GM12891 (cell line): ENCODE measurements at places on chromosomes 6 and 20.

GRCh38 chr6:35064757-35065440 lies 76.2 kb downstream of the TCP11 start:
- no peak for DNase-seq

GRCh38 chr6:123640567-123641187 lies 3.9 kb upstream of the TRDN start:
- no peak for DNase-seq

DNA sequence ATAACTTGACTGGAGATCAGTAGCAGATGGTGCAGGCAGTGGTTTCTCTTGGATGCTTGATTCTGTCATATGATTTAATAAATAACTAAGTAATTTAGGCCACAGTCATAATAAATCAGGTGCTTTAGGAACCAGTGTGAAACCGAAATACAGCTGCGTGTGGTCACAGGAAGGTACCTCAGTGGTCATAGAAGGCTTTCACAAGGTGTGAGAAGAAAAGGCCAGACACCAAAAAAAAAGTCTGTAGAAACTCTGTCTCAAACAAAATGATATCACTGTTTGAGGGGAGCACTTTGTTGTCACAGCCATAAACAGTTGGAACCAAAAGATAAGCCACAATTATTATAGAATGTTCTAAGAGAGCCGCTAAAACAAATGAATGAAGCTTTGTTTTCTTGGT lies 56.5 kb downstream of the ARMC2 start:
- DNase-seq, result no peak

GRCh38 chr6:136994782-136995181 lies 50.0 kb downstream of the IL20RA start:
- no peak for DNase-seq

DNA sequence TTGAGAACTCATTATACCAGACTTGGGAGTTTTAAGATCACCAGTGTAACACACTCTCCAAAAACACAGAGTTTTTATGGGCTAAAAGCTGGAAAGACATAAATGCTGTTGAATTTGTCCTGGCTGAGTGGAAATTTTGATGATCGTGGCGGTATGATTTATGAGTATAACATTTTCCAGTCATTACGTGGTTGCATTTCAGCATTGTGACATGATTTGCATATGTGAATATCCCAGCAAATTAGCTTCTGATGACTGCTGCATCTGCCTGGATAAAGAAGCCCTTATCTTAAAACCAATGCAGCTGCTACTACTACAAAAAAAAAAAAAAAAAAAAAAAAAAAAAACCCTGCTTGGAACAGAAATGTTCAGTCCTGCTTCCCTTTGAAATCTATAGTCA lies 850.9 kb downstream of the TFAP2A start:
- DNase-seq, result no peak

DNA sequence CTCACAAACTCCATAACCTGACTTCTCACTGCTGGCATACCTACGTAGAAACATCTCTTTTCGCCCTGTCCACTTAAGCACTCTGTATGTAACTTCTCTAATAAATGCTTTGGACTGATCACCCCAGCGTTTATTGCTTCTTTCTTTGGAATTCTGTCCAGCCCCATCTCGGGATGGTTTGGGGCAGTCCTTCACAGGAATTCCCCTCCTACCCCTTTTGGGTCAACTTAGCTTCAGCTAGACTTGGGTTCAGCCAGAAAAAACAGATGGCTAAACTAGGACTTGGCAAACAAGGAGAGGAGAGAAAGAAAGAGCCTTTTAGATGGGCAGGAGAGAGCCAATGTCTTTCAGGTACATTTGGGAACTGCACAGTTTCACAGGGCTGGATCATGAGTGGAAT lies 3.9 kb upstream of the LTV1 start:
- no peak for DNase-seq

- no peak for DNase-seq
Measured at GRCh38 chr6:168261234-168261633, 58.3 kb downstream of the DACT2 start.

GRCh38 chr6:141956868-141957267 lies 175.9 kb upstream of the GJE1 start:
- no peak for DNase-seq

- no peak for DNase-seq
Measured at GRCh38 chr6:118953391-118953790, 18.4 kb upstream of the MCM9 start.

- no peak for DNase-seq
Measured at GRCh38 chr6:90758741-90759140, 171.9 kb upstream of the MAP3K7 start.

DNA sequence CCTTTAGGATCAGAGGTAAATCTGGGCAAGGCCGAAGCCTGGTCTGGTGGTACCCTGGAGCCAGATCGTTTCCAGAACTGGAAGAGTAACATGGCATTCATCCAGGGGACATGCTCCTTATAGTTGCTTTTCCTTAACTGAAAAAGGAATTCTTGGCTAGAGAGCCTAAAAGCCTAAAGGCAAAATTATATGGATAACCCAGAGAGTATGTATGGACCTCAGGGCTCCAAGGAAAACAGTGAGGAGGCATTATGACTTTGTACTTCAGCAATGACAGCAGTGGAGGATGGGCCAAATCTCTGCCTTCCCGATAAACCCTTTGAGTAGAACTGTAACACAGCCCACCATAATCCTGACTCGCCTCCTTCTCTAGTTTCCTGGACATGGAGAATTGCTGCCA lies 29.3 kb downstream of the ARHGAP18 start:
- DNase-seq, result no peak

GRCh38 chr6:159809149-159809548 lies 9.1 kb downstream of the PNLDC1 start:
- DNase-seq, result no peak

DNA sequence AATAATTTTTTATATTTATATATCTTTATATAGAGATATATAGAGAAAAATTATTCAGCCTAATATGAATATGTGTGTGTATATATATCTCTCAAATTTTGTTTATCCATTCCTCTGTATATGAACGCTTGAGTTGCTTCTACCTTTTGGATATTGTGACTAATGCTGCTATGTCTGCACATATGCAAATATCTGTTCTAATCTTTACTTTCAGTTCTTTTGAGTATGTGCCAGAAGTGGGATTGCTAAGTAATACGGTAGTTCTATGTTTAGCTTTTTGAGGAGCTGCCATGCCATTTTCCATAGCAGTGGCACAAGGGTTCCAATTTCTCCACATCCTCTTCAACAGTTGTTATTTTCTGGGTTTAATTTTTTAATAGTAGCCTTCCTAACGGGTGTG lies 72.8 kb upstream of the CEP85L start:
- DNase-seq, result no peak

GRCh38 chr6:131398176-131398575 lies 174.8 kb upstream of the ARG1 start:
- DNase-seq, result no peak

DNA sequence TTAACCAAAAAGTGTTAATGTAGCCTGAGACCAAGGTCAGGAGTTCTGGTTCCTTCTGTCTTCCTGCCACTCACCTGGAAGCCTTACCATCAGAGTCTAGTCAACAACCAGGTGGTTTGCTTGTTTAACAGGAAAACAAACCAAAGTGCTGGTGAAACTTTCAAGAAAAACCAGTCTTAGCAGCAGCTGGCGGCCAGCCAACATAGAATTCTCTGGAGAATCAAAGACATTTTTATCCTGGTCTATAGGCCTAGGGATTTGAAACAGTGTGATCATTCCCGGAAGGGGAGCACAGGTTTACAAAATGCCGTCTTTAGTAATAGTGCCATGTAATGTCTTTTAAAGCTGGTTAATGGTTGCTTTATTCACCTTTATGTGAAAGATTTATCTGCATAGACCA lies 146.6 kb upstream of the AKIRIN2 start:
- no peak for DNase-seq

DNA sequence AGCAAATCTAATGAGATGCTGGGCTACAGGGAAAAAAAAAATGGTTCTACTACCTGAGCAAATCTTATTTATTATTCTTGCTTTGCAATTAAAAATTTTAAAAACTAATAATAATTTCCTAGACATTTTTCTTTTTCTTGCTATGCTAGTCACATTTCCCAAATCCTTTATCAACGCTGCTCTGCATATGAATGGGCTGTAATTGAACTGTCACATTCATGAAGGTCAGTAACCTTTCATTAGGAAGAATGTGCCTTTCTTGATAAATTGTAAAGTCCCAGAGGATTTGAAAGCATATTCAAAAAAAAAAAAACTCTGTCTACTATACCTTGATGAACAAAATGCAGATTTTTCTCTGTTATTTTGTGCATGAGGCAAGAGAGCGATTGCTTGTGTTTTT lies 538.7 kb upstream of the ID4 start:
- DNase-seq, result no peak

DNA sequence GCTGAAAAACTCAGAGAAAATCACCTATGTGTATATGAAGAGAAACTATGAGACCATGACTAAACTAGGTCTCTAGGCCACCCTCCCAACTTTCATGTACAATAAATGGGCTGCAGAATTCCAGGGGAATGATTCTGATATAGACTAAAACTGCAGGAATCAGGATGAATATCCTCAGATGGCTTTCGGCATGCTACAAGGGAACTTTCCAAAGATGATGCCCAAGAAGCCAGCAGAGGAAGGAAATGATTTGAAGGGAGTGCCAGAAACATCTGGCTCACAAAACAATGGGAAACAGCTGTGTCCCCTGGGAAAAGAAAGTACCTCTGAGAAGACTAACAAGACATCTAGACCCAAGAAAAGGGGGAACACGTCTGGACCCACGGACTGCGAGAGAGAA lies 41.1 kb downstream of the PLN start:
- no peak for DNase-seq

DNA sequence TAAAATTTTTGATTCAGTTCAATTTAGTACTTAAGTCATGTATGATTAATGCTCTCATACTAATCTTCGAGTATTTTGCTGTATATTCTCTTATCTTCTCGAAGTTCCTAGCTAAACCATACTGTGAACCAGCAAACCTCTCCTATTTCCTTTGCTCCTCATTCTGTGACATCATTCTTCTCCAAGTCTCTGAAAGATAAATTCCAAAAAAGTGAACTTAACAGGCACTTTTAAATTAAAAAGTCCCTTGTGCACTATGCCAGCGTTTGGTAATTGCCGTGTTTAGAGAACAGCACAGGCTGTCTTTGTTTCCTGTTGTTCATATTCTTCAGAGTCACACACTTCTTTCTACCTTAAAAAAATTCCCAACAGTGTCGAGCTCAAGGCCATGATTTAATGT lies 188.4 kb upstream of the PHACTR1 start:
- no peak for DNase-seq

DNA sequence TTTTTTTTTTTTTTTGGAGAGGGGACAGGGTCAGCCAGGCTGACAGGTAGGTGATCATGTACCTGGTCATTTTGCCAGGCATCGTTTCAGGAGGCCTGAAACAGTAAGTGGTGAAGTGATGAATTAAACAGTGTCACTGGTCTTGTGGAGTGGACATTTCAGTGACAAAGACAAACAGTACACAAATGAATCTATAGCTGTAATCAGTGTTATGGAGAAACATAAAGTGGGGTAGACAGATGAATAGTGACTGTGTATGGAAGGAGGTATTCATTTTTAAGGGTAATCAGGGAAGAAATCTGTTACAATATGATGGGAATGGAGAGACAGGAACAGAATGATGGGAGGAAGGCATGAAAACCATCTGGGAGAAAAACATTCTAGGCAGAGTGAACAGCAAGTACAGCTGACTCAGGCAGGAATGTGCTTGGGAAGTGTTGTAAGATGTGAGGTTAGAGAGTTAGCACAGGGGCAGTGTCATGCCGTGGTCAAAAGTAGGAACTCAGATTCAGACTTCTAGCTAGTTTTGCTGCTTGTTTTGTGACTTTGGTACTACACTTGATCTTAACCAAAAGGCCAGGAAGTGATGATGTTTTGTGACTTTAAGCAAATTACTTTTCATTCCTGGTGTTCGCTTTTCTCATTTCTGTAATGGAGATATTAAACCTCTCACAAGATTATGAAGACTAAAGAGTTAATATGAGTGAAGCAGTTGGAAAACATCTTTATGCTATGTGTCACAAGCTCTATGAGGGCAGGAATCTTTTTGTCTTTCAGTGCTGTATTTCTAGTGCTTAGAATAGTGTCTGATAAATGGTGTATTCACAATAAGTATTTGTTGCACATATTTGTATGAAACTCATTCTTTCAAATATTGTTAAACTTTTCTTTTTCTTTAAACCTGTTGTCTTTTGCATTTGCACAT lies 43.4 kb downstream of the QKI start:
- no peak for DNase-seq
